Activated CD4-positive, alpha-beta T cell treated with anti-CD3 and anti-CD28 coated beads, Interleukin-10, Interleukin-2, amounts not matched to agents 100 ng/mL and 50 ng/mL, durations not matched to agents 16 hours and 8 hours (primary cell): ENCODE measurements at places on chromosomes 16 and 17.

- no peak for DNase-seq
These were observed 270.2 kb upstream of the CPHXL start for GRCh38 chr16:75996491-75996890.

- no peak for DNase-seq
These were observed 73.6 kb upstream of the MRTFB start for GRCh38 chr16:13997526-13997925.

- DNase-seq = no peak
These were observed 19.0 kb upstream of the GNG13 start for GRCh38 chr16:819336-820043.

DNA sequence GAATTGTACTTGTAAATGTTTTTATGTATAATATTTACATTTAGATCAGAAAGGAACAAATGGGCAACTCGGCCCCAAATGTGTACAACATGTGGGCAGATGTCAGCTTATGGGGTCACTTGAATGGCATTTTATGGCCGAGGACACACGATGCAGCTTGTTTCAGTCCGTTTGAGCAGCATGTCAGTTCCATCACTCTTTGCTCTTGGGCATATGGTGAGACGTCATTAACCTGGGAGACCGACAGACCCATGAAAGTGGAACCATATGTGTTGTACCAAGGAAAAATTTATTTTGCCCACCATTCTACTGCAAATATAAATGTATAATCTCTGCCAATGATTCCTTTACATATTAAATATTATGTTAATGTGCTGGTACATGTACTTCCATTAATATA lies 561.9 kb upstream of the SOX9 start:
- DNase-seq = no peak

DNA sequence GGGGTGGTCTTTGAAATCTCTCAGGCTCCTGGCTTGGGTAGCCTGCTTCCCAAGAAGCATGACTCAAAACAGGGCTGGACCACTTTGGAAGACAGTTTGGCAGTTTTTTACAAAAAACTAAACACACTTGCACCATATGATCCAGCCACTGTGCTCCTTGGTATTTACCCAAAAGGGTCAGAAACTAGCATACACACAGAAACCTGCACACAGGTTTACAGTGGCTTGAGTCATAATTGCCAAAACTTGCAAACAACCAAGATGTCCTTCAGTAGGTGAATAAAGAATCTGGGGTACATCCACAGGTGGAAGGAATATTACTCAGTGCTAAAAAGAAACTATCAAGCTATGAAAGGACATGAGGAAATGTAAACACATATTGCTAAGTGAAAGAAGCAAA lies 323.2 kb upstream of the CDH5 start:
- DNase-seq = no peak

DNA sequence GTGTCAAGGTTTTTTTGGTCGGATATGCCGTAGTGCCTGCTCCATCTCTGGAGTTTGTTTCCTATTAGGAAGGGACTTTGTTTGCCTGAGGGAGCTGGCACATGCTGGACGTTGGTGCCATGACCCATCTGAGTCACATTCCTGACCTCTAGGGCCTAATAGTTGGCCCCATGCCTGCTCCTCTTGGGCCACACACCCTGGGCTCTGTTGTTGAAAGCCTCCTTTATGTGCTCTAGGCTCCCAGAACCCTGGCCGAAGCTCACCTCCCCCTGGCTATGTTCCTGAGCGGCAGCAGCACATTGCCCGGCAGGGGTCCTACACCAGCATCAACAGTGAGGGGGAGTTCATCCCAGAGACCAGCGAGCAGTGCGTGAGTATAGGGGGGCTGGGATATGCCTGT lies 18.4 kb downstream of the LIMD2 start:
- no peak for DNase-seq

- DNase-seq = peak; percentile 86
These were observed 3.1 kb upstream of the SETD6 start for GRCh38 chr16:58511933-58512815.

DNA sequence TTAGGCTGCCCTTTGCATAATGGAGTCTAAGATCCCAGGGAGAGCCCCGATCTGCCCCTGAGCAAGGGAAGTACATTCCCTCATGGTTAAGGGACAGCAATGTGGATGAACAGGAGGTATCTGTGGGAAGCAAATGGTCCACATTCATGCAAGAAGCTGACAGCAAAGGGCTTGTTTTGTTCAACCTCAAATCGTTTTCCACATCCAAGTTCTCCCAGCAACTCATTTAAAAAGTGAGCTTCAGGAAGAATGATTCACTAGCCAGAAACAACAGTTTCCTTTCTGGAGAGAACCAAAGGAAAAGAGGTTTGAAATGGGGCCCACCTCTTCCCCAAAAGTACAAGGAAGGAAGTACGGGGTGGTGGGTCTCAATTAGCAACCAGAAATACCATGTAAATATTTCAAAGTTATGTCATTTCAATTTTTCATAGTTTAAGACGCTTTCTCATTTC lies 9.4 kb downstream of the HSPB9 start:
- DNase-seq = no peak

- DNase-seq = no peak
These were observed 281.1 kb downstream of the MAP2K6 start for GRCh38 chr17:69695646-69696045.

DNA sequence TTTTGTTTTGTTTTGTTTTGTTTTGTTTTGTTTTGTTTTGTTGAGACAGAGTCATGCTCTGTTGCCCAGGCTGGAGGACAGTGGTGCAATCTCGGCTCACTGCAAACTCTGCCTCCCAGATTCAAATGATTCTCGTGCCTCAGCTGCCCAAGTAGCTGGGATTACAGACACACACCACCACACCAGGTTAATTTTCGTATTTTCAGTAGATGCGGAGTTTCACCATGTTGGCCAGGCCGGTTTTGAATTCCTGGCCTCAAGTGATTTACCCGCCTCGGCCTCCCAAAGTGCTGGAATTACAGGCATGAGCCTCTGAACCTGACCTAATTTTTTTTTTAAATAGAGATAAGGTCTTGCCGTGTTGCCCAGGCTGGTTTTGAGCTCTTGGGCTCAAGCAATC lies 46.5 kb downstream of the CACNG3 start:
- no peak for DNase-seq

- no peak for DNase-seq
These were observed 1044.5 kb upstream of the CDH8 start for GRCh38 chr16:63080746-63081145.

DNA sequence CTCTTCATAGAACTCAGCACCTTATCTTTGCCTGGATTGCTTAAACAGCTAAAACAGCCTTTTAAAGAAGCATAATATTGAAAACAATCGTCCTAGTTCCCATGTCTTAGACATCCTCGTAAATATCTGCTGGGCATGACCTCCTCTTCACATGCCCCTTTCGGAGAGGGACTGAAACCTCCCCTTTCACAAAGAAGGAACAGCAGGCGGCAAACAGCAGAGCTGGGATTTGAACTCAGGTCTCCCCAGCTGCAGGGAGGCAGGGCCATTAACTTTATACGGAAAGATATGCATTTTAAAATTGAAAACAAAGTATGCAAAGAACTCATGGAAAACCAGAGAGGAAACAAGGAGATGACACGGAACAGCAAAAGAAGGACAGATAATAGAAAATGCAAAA lies 249.9 kb downstream of the FOXL1 start:
- no peak for DNase-seq

DNA sequence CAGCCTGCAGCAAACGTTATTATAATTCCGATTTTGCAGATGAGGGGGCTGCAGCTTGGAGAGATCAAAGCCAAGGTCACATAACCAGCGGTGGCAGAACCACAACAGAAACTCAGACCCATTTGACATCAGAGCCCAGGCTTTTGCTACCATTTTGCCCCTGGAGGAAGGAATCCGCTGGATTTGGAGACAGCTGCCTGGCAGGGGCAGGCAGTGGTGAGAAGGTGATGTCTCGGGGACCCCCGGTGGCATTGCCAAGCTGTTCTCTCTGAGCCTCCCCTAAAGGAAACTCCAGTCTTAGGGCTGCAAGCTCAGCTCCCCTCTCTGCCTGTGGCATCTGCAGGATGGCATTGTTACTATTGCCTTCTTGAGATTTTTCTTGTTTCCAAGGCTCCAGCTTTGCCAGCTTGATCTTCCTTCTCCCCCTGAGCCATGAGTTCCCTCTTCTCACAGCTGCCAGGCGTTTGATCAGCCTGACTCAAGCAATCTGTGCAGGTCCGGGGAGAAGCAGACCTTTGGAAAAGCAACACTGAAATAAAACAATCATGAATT lies 40.8 kb downstream of the AIPL1 start:
- no peak for DNase-seq

DNA sequence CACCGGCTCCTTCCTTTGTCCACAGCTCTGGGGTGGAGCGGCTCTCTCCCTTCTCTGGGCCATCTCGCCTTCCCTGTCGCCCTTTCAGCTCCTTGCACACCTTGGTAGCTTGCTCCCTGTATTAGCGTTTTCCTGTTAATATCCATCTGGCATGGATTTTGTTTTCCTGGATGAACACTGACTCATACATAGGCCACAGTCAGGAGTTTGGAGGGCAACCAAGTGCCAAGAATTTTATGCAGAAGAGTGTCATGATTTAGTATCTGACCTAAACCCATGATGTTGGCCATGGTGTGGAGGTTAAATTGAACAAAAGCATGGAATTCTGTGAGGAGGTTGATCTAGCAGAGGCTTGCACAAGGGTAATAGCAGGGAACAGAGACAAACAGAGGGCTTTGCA lies 180.9 kb downstream of the AIPL1 start:
- DNase-seq = no peak

GRCh38 chr16:77723108-77723514 lies 797 bp downstream of the NUDT7 start:
- peak; percentile 20 for DNase-seq

DNA sequence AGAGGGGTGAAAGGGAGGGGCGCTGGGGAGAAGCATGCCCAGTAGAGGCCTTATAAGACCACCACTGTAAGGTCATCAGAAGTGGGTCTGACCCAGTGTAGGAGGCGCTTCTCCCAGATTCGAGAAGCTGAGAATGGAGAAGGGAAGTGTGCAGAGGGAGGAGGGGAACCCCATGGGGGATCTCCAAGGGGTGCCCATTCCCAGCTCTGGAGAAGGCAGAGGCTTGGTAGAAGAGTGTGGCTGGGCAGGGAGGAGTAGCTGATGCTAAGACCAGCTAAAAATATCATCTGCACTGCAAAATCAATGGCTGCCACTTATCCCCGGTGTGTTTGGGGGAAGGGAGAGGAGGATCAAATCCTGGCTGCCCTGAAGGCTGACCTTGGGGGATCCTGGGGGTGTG lies 7.2 kb downstream of the NGFR start:
- no peak for DNase-seq

GRCh38 chr16:759110-759910 lies 1.2 kb upstream of the MSLN start:
- no peak for DNase-seq

GRCh38 chr16:48030926-48031325 lies 124.9 kb downstream of the ABCC12 start:
- no peak for DNase-seq

- no peak for DNase-seq
These were observed 84.2 kb downstream of the ZFHX3 start for GRCh38 chr16:72963533-72964315.

- no peak for DNase-seq
These were observed 366.3 kb upstream of the XYLT1 start for GRCh38 chr16:17836868-17837602.

GRCh38 chr16:65279576-65279975 lies 157.7 kb upstream of the CDH11 start:
- DNase-seq = no peak

DNA sequence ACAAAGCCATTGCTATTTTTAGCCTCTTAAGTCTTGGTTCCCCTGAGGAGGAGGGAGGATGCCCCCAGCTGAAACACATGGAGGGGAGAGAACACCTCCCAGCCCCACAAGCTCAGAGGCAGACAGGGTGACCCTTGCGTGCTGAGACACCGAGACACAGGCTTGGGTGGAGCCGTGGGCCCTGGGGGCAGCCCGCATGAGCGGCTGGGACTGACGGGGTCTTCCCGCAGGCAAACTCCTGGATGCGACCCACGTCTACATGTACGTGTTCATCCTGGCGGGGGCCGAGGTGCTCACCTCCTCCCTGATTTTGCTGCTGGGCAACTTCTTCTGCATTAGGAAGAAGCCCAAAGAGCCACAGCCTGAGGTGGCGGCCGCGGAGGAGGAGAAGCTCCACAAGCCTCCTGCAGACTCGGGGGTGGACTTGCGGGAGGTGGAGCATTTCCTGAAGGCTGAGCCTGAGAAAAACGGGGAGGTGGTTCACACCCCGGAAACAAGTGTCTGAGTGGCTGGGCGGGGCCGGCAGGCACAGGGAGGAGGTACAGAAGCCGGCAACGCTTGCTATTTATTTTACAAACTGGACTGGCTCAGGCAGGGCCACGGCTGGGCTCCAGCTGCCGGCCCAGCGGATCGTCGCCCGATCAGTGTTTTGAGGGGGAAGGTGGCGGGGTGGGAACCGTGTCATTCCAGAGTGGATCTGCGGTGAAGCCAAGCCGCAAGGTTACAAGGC lies 9.8 kb downstream of the SLC16A3 start:
- DNase-seq = peak; percentile 84

DNA sequence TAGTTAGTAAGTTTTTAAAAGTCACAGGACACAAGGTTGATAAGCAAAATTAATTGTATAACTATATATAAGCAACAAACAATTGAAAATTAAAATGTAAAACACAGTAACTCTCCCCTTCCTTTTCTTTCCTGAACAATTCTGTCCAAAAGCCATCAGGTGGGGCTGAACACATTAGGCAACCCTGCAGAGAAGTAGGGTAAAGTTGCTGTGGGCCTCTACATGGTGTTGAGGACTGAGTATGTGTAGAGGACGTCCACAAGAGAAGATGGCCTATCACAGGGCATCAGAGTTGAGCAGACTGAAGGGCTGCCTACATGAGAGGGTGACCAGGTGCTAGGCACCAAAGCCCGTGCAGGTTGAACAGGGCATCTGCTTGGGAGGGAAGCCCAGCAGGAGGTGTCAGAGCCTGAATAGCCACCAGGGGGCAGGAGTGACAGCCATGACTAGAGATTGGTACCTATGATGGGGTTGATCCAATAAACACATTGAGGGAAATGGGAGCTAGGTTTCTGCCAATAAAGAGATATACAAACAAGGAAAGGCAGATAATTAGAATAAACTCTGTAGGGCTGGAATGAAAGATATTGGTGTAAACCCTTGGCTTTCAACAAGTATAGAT lies 415.1 kb downstream of the NPIPA8 start:
- DNase-seq = peak; percentile 68

DNA sequence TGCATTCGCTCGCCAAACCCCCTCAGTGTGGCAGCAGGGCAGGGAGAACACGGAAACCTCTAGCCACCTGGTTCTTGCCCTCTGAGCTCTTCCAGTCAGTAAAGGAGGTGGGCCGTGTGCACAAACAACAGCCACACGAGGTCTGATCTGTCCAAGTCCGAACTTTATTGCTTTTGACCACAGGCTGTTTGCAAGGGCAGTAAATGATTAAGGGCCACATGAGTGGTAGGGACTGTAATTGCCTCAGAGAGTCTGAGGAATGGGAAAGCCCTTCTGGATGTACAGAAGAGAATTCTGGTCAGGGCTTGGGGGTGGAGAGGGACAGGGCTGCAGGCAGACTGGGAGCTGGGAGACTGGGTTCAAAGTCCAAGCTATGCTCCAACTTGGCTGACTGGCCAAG lies 75.7 kb upstream of the LHX1 start:
- DNase-seq = no peak

DNA sequence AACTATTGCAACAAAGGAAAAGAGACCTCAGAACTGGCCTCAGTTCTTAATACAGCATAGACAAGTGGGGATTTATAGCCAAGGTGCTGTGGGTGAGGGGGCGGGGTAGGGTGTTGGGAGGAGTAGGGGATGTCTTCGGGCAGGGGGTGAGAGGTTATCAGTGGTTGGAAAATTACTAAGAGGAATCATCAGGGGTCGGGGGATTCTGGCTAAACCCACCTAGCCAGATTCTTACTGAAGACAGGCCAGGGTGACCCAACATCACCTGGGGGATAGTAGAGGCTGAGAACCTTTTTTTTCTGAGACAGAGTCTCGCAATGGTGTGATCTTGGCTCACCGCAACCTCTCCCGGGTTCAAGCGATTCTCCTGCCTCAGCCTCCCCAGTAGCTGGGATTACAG lies 32.6 kb downstream of the HS3ST3B1 start:
- DNase-seq = no peak
